Stromal cell of bone marrow (primary cell): ENCODE measurements at places on chromosomes 3 and 15.

DNA sequence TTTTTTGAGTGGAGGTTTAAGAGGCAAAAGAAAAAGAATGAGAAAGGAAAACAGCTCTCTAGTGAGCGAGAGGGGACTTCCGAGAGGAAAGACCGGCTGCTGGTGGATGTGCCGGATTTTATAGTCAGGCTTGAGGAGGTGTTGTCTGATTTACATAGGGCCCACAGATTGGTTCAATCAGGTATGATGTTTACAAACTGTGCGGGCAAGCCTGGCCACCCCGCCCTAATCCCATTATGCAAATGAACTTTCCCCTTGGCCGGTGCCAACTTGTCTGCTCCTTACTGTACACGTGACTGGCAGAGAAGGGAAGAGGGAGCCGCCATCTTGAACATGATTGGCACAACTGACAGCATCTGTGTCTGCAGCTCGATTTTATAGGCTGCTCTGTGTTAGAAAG lies 44.7 kb downstream of the FAM43A start:
- no peak for DNase-seq

- DNase-seq, result no peak
Observed at GRCh38 chr3:141086188-141086587, 35.0 kb downstream of the SPSB4 start.

GRCh38 chr3:41276191-41276590 lies 76.9 kb downstream of the CTNNB1 start:
- no peak for DNase-seq

GRCh38 chr3:82229397-82229796 lies 468.0 kb upstream of the GBE1 start:
- no peak for DNase-seq

DNA sequence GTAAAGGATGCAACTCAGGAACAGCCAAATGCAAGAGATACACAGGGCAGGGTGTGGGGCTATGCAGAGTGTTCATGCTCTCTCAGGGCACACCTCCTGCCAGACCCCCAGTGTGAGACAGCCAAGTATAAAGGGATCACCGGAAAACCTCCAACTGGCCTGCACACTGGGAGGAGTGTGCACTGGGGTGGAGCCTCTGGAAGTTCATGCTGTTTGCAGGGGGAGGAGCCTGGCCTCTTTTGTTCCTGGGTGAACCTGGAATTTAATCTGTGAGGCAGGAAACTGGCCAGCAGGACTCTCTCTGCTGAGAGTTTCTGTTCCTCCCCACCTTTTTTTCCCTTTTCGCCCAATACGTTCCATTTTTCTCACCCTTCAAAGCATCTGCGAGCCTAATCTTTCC lies 204.1 kb downstream of the WNT5A start:
- DNase-seq, result no peak
